Fibroblast of lung (primary cell): ENCODE measurements at places on chromosomes 11 and 22. TPM values are rescaled to one million over a fixed set of nuclear protein-coding genes. Genes with fewer than 3 reads are reported as not detected.

GRCh38 chr11:63001456-63001855 lies 14.2 kb downstream of the SLC22A8 start:
- DNase-seq = no peak

DNA sequence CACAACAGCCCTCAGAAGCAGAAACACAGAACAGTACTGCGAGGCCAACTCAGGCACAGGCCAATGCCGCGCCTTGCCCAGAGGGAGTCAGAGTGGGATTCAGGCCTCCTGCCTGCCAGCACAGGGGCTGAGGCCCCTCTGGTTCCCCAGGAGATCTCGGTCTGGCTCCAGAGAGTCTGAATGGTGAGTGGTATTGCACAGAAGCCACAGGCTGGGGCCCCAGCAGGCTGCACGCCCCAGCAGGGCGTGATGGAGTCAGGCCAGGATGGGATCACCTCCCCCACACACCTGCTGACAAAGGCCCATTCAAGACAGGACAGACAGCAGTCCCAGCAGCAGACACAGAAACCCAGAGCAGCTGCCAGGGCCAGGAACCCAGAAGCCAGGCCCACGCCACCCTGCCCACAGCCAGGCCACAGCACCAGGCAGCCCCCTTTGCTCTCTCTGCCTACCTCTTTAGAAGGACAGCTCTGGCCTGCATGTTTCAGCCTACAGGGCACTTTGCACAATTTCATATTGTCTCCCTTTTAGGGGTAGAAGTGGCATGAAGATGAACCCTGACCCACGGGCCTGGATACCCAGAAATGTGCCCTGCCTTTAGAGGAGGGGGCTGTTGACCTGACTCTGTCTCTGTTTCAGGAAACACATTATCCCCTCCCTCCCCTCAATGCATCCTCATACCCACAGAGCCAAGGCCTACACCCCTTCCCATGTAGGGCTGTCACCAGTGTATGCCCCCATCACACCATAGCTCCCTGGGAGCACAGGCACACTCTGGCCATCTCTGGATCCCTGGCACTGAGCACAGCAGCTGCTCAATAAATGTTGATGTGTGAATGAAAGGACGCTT lies 6.1 kb downstream of the FXYD6 start:
- DNase-seq = no peak

GRCh38 chr22:44364751-44365130 lies 52.0 kb upstream of the SHISAL1 start:
- DNase-seq = no peak

DNA sequence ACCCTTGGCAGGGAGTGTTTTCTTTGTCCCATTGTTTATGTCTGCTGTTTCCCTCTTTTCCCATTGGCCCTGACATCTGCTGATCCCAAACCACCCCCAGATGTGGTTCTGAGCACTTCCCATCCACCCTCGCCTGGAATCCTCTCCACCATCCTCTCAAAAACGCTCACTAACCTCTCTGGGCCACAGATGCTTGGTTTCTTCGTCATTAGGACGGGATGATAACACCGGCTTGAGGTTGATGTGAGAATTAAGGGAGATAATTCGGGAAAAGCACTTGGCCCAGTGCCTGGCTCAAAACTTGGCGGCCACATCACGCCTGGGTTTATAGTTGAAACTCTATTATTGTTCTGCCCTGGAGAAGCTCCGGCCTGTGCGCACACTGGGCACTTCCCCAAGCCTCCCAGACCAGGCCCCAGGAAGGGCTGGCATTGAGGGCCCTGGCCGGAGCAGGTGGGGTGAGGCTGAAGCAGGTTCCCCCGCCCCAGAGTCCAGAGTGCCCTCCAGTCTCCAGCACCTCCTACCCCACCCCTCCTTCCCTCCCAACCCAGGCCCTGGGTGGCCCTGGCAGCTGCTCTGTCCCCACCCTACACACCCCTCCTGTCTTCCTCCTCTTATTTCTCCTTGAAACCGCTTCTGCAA lies 63.7 kb downstream of the CYTH4 start:
- peak; percentile 98 for DNase-seq

The FGF4 gene
- total RNA-seq = not detected in 2 replicates

DNA sequence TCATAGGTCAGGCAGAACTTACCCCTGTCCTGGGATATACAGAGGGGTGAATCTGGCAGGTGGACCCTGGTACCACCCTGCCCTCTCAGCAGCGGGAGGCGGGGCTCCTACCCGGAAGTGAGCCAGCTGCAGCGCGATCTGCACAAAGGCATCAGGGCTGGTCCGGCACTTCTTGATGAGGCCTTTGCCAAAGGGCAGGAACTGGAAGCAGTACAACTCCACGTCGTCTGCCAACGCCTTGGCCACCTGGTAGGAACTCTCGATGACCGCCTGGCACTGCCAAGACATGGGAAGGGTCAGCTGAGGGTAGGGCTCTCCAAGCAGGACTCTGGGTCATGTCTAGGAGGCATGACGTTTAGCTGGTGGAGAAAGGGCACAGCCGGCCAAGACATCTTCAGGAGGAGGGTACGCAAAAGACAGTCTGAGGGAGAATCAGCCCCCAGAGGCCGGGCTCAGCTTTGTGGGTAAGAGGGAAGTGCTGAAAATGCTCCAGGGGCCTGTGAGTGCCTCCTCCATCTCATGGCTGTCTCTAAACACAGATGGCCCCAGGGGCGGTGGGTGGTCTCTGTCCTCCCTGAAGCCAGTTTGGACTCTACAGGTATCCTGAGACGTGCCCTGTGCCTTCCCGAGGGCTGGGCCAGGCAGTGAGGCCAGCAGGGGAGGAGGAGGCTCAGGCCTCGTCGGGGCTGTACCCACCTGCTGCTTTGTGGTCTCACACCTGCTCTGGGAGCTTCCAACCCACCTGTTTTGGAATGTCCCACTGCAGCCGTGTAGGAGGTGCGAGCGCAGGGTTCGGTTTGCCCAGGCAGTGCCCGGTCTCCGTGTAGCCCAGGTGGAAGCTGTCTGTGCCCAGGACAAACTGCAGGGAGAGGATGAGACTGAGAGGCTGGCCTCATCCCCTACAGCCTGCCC lies 6.7 kb downstream of the CPT1B start:
- no peak for DNase-seq

DNA sequence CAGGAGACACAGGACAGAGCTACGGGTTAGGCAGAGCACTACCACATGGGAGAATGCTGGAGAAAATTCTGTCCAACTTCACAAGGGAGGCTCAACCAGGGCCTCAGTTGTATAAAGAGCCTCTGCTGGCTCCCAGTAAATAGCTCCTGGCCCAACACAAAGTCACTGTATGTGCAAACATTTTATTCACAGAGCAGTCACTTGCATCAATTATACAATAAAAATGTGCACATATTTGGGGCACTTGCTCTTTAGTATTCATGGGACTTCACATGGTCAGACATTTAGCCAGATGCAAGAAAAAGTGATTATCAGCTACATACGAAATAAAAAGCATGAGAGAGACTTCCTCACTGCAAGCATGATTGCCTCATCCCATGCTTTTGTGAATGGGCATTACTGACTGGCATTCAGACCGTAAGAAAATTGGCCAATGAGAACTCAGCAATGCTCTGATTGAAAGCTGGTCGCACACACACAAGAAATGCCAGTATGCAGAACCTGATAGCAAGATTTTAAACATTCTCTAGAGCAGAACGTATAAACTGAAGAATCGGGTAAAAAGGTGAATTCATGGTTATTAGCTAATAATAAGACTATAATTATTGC lies 39.4 kb downstream of the BLID start:
- DNase-seq = no peak

The ASRGL1 gene
- total RNA-seq = under 0.01 TPM in 1 of 2 replicates, not detected in the other

GRCh38 chr11:55357560-55358184 lies 10.1 kb upstream of the OR4A15 start:
- DNase-seq = no peak

DNA sequence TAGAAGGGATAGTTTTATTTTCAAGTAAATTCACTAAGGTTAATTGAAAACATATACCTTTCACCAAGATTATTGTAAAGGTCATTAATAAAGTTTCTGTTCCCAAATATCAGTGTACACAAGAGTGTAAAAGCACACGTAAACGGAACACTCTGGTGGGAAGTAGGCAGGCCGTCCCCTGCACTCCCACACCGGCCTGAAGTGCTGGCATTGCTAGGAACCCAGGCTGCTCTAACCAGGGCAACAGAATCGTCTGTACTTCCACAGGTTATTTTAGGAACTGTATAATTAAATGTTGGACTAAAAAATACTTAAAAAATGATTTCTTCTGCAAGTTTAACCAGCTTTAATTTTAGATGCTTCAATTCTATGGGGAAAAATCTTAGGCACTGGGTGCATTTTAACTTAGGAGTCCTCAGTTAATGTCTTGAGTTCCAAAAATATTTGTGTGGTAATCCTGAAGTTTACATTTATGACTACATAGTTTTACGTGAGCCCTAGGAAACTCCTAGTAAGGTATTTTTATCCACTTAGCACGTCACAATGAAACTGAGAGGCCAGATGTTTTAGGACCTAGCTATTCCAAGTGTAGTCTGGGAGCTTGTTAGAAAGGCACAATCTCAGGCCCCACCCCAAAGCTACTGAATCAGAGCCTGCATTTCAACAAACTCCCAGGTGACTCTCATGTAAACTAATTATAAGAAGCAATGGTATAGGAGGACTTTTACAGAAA lies 31.2 kb downstream of the KMT5B start:
- DNase-seq = peak; percentile 7

The PRDX5 gene
- total RNA-seq = 301 and 319 TPM in 2 replicates

The ZBTB16 gene
- total RNA-seq = 0.26 TPM in 1 of 2 replicates, not detected in the other

The GRAP2 gene
- total RNA-seq = not detected in 2 replicates

DNA sequence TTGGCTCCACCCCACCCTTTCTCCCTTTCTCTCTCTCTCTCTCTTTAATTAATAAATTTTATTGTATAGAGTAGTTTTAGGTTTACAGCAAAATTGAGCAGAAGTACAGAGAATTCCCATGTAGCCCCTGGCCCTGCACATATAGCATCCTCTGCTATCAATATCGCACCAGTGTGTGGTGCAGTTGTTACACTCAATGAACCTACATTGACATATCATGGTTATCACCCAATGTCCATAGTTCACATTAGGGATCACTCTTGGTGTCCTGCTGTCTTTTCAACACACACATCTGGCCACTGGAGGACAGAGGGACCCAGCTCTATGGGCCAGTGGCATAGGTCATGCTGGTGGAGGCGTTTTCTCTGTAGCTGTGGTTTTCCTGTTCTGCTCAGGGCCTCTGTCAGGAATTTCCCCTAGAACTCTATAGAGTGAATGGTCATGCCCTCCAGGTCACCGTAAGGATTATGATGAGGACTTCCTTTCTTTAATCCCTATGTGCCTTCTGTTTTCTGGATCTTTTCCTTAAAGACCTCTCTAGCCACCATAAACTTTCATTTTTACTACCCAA lies 98.2 kb upstream of the NAV2 start:
- DNase-seq = no peak

DNA sequence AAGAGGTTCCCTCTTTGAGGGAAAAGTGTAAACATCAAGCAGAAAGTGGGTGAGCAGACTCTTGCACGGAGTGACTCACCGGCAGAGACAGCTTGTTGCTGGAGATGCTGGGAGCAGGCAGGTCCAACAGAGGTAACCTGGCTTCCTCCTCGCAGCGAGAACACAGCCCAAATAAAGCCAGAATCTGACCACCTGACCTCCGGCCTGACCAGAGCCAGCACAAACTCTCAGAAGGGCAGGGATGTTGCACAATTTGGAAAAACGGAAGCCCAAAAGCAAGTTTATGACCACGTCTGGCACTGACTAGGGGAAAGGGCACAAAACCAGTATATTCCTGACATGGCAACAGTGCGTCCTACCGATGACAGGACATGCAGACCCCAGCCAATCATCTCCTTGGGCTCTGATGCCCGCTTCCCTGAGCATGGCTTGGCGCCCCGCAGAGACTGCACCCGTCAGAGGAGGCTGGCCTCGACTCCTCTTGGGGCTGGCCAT lies 5.4 kb downstream of the SMCO4 start:
- DNase-seq = peak; percentile 11

The SYT7 gene
- 9.2 and 25.9 TPM in 2 replicates for total RNA-seq

DNA sequence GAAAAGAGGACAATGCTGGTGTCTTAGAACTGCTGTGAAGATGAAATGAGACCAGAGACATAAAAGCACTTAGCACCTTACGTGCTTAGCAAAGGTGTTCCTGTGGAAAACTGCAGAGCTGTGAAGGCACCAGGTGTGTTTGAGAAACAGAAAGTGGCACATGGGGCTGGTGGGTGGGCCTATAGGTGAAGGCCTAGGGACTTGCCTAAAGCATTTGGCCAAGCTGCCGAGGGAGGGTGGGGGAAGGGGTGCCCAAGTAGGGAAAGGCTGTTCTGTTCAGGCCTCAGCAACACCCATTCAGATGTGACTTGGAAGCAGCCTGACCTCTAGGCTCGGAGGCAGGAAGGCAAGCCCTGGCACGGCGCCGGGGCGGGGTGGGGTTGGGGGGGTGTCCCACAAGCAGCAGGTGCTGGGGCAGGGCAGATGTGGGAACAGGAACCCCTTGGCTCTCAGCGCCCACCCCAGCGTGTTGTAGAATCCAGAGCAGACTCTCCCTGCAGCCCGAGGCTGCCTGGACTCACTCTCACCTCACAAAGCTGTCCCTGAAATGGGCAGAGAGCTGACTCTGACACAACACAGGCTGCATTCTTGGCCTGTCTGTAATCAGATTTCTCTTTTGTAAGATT lies 366.7 kb upstream of the NARS2 start:
- DNase-seq = no peak
